Inflammatory macrophage treated with lipopolysaccharide for 1 hour (primary cell): ENCODE measurements at places on chromosomes 6 and 20.

GRCh38 chr6:166977621-166978525, 21.3 kb upstream of the CEP43 start:
- DNase-seq, result peak; percentile 16

DNA sequence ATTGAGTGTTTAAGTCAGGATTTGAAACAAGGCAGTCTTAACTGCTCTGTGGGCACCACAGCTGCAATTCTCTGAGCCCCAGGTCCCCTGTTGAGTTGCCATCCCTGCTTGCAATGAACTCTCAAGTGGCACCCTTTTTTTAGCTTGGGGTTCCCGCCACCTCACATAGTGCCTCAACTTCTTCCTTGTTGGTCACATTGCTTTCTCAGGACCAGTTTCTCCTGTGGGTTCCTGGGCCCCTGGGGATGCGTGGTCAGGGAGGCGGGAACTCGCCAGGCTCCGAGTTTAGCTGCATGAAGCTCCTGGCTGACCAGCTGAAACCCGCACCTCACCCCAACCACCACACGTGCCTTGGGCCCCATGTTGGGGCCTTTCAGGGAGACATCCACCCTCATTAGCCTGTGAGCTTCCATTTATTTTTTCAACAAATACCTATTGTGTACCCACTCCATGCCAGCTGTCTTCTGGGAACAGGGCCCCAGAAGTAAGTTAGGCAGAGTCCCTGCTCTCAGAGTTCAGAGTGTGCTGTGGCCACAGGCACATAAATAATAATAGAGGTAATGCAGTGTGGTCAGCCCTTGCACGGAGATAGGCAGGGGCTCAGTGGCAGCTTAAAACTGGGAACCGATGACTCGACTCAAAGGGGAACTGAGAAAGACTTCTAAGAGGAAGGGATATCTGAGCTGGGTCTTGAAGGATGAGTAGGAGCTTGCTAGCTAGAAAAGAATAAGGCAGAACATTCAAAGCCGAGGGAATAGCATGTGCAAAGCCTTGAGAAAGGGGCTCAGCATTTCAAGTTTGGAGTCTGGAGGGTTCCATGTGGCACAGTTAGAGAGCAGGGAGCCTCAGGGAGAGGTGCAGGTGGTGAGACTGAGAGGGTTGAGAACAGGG, 33.9 kb upstream of the FAM83D start:
- DNase-seq, result no peak

DNA sequence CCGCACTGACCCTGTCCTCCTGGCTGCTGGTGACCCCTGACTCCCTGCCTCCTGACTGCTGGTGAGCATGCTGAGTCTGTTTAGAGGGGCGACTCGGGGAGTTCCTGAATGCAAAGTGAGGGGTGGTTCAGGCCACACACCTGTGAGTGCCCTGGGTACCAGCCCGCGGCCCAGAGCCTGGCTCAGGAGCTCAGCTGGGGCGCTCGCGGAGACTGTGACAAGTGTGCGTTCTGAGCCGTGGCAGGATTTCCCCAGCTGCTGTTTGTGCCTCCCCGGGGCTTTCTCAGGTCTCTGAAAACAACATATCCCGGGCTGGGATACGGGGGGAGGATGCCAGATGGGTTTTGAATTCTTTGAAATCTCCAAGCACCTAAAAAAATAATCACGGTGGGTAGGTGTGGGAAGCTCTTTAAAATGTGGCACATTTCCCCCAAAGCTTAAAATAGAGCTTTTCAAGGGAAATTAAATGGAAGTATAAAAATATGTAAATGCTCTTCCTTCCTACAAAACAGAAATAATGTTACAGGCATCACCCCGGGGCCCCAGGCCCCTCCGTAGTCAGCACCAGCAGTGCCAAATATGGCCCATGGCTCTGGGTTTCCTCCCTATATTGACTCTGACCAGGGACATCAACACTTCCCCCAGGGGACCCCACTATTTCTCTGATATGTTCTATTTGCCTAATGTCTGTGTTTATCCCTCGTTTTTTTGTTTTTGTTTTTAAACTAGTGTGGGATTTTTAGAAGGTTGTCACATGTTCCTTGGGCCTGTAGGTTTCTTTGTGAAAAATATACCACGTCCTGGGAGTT, 49.9 kb upstream of the TAGAP start:
- DNase-seq, result no peak

DNA sequence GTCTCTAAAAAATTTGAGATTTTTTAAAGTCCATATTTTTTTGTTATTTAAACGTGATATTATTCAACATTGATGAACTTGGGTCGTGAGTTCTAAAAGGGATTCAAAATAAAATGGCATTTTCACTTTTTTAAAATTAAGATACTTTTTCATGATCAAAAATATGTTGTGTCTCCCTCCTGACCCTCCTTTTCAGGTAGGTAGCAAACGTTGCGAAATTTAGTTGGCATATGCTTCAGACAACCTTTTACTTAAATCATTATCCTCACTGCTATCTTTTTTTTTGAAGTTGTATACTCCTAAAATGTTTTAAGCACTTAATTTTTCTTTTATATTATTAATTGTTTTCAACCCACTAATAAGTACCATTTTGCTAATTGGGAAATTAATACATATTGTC, 133.5 kb downstream of the ARHGAP18 start:
- DNase-seq, result no peak

DNA sequence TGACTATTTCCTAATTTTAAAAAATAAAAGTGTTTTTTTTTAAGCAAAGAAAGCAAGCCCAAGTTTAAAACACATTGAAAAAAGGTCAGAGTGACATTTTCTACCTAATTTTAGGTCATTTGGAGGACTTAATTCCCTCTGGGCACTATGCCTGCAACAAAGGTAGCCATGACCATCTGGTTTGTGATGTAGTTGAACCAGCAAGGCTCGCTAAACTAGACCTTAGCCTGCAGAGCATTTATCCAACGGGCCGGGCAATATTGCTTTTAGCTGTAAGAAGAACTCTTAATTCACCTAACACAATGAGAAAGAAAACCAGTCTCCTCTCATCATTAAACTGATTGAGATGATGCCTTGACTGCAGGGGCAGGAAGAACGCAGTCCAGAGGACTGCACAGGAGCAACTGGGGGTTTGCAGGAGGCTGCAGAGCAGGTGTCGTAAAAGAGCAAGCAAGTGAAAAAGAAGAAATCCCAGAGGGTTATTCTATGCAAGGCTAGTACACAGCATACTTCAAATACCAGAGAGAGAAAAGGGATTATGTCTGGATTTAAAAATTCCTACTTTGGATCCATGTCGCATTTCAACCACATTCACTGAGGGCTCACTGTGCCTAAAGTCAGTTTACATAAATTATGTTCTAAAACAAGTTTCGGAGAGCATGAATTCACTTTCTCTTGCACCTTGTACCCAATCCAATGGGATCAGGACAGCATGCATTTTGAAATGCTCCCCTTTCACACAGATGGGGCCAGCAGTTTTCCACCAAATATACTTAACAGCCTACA, 12.8 kb downstream of the TRAF3IP2 start:
- DNase-seq, result no peak
